Renal cortical epithelial cell (primary cell): ENCODE measurements at places on chromosomes 5 and 9. TPM values are rescaled to one million over a fixed set of nuclear protein-coding genes. Genes with fewer than 3 reads are reported as not detected.

FIBCD1 gene
- 0.52 and 7.9 TPM in 2 replicates for total RNA-seq

PDE8B gene
- 0.05 TPM in 1 of 2 replicates, not detected in the other for total RNA-seq

IFNW1 gene
- total RNA-seq, result not detected in 2 replicates

IFNA21 gene
- total RNA-seq, result not detected in 2 replicates

HACD4 gene
- total RNA-seq, result 2.3 and 3.0 TPM in 2 replicates

SPATA6L gene
- total RNA-seq, result 3.8 and 7.3 TPM in 2 replicates

KIF4B gene
- 0.05 TPM in 1 of 2 replicates, not detected in the other for total RNA-seq

CWC27 gene
- 10.2 and 23.5 TPM in 2 replicates for total RNA-seq

PCAT7 gene
- 0.30 and 1.0 TPM in 2 replicates for total RNA-seq

BTNL8 gene
- total RNA-seq, result 0.35 TPM in 1 of 2 replicates, not detected in the other

FOXD4L5 gene
- 0.17 and 0.20 TPM in 2 replicates for total RNA-seq

TMEM167A gene
- 46.7 and 67.7 TPM in 2 replicates for total RNA-seq
